ENCODE measurements at places on chromosomes 3 and 15.

GRCh38 chr15:82602195-82602594 lies 45.0 kb downstream of the CPEB1 start:
- no peak for DNase-seq

- peak; percentile 46 for DNase-seq
Measured at GRCh38 chr15:70605606-70606410, 157.6 kb downstream of the UACA start.

- no peak for DNase-seq
Measured at GRCh38 chr15:29942143-29942542, 119.9 kb upstream of the TJP1 start.

GRCh38 chr15:56042498-56042897 lies 49.1 kb upstream of the NEDD4 start:
- no peak for DNase-seq

DNA sequence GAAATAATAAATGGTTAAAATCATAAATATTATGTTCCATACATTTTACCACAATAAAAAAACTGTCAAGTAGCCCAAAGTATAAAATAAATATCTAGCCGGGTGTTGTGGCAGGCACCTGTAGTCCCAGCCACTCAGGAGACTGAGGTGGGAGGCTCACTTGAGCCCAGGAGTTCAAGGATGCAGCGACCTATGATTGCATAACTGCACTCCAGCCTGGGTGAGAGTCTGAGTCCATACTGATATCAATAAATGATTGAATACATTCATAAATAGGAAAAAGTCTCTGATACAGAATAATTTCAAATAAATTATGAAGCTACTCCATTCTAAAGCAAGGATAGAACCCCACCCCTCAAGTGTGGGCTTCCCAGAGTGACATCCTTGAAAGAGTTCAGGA lies 68.5 kb upstream of the GATA2 start:
- no peak for DNase-seq

GRCh38 chr15:73688455-73688854 lies 4.3 kb downstream of the CD276 start:
- no peak for DNase-seq

- no peak for DNase-seq
Measured at GRCh38 chr15:70095408-70096214, 2.1 kb downstream of the TLE3 start.

DNA sequence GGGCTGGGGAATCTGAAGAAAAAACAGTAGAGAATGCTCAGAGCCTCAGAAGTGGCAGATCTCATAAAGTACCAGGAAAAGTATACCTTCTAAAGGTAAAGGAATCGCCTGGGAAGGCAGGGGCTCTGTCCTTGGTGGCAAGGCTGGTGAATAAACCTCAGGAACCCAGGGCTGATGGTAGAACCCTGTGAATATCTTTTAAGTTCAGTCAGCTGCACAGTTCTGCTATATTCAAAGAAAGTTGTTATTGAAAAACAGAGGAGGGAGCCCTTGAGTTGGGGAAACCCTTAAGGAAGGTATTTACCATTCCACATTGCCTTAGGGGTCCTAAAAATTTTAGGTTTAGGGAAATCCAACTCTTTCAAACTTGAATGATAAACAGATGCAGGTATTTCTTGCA lies 31.2 kb downstream of the ZPLD1 start:
- DNase-seq: no peak

DNA sequence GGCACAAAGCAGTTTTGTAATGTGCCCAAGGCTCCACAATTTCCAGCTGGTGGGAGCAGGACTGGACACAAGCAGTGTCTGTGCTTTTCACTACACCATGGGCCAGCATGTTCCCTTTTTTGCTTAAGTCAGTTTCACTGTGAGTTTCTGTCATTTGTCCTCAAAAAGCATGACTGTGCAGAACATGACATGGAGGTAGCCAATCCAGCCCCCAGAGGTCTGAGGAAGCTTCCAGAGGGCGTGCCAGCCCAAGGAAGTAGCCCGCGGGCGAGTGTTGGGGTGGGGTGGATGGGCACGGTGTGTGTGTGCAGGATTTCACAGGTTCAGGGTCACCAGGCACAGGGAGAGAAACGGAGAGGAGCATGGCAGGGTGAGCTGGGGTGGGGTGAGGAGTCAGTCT lies 8.0 kb upstream of the EEFSEC start:
- no peak for DNase-seq

- no peak for DNase-seq
Measured at GRCh38 chr15:59245559-59245958, 38.9 kb downstream of the LDHAL6B start.

DNA sequence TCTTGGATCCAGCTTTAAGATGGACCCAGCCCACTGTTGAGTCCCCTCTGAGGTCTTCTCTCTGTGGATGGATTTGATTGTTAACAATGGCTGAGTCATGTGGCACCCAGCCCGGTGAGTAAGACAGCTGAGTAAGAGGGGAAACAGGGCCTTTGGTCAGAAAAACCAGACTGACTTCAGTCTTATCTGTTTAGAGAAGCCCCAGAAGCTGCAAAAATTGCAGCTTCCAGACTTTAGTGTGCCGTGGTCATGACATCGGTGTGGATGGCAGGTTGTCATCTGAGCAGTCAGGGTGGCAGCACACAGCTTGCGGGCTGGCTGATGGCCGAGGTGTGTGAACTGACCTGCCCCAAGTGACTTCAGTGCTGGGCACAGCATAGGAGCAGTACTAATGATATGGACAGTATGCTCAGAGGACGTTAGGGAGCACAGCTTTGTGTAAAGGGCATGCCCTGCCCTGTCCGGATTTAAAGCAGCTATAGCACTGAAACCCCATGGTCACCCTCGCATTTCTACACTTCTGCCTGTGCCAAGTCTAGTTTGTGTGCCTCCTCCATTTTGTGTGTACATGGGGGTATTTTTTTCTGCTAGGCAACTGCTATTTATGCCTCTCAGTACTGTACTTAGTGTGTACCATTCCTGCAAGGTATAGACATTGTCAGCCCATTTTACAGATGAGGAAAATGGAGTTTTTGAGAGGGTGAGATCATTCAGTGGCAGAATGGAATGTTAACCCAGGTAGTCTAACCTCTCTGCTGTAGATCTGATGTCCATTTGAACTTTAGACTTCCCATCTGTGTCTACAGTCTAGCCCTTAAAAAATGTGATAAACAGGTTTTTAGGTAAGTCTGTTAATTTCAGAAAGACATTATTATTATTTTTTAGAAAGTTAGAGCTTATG lies 44.4 kb downstream of the FLNB start:
- DNase-seq: peak; percentile 91

- no peak for DNase-seq
Measured at GRCh38 chr15:58842713-58843396, 71.8 kb downstream of the MINDY2 start.

- DNase-seq: no peak
Measured at GRCh38 chr3:114179575-114179974, 723 bp upstream of the DRD3 start.

- DNase-seq: no peak
Measured at GRCh38 chr15:64698823-64699222, 76.6 kb downstream of the RBPMS2 start.

- no peak for DNase-seq
Measured at GRCh38 chr3:10706156-10706739, 109.8 kb upstream of the SLC6A11 start.

- DNase-seq: no peak
Measured at GRCh38 chr15:68830141-68830785, 9.6 kb upstream of the ANP32A start.

- no peak for DNase-seq
Measured at GRCh38 chr3:152834776-152835600, at the start of gene P2RY1. Gene P2RY1 (plus strand): TSS chr3:152835131. CDS start chr3:152835783, 652 bp downstream.

- no peak for DNase-seq
Measured at GRCh38 chr15:85756411-85757072, 38.2 kb downstream of the KLHL25 start.

DNA sequence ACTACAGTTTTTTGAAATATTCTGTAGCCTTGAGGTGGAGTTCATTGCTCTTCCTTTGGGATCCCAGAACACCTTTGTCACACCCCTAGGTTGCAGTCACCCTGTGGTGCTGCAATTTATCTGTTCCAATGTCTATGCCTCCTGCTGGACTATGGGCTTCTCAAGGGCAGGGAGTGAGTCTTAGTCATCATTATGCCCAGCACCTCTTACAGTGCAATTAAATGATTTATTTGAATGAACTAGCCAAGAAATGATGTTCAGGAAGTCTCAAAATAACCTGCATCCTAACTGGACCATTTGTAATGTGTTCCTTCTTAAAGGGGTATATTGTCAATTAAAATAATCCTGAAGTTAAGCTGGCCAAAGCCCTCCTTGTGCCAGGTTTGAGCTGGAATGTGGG lies 28.5 kb downstream of the SHC4 start:
- no peak for DNase-seq

DNA sequence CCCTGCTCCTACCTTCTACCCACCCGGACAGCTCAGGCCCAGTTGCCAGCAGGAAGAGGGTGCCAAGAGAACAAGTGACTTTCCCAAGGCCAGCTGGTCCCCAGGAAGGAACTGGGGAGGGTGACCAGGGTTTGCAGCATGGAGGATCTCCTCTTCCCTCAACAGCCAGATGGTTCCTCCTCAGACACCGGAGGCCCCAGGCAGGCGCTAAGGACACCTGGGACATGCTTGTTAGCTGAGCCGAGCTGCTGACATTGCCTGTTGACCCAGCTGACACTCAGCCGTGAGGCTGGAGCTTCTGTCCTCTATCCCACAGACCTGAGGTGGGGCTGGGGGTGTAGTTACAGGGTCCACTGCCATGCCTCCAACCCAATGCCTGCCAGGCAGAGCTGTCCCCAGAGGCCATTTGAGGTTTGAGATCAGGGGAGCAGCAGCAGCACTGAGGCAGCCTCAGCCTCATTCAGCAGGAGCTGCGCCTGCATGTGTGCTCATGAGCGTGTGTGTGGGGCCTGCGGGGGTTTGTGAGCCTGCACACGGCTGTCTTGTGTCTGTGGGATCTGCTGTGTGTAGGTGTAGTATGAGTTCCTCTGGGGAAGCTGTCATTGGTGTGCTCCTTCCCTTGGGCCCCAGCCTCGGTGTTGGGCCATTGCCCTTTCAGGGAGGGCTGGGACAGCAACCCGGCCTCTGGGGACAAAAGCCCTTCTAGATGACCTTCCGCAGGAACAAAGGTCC lies 7.1 kb downstream of the CPLX3 start:
- DNase-seq: no peak

DNA sequence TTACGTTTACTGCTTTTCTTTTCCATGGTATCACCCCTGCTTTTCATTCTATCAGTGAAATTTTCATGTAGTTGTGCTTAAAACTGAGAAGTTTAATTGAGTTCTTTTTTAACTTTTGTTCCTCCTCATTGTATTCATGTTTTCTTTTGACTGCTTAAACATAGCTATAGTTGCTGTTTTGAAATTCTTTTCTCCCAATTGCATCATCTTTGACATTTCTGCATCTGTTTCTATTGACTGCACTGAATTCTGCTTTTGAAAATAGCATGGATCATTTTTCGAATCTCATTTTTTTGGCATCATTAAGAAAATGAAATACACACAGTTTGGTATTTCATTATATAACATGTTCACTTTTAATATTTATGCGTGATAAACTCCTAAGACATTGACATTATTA lies 694.9 kb downstream of the MECOM start:
- no peak for DNase-seq

- no peak for DNase-seq
Measured at GRCh38 chr15:45089712-45090373, 24.1 kb downstream of the DUOX2 start.

DNA sequence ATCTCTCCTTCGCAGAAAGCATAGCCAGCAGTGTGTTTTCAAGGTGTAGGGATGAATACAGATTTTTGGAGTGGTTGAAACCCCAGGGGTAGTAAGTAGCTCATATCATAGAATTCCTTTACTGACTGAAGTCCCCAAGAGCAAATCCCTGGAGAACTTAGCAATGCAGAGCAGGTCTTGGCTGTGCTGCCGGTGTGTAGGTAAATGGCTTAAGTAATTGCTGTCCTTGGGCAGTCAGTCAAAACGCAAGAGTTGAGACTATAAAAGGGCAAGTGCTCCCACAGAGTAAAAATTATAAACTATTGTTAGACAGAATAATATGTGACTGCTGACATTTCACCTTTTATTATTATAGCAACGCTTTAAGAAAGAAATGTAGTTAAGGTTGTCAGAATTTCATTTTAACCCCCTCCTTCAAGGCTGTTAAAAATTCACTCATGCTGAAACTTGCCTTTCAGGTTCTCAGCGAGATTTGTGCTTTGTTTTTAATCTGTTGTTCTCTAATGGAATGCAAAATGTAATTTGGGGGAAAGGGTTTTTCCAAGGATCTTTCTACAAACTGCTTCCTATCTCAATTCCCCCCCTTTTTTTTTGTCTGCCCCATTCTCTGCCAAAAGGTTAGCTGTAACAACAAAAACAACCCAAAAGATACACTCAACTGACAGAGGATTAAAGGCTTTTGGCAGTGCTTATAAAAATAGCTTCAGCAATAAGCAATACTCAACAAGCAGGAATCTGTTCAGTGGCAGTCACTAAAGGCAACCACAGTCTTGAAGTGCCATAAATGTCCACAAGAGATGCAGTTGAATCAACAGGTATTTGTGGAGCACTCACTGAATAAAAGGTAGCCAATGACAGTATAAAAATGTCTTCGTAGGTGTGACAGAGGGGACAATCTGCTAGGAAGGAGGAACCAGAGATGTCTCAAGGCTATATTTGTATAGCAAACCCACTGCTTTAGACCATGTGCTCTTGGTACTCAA lies 105.3 kb downstream of the THRB start:
- no peak for DNase-seq

DNA sequence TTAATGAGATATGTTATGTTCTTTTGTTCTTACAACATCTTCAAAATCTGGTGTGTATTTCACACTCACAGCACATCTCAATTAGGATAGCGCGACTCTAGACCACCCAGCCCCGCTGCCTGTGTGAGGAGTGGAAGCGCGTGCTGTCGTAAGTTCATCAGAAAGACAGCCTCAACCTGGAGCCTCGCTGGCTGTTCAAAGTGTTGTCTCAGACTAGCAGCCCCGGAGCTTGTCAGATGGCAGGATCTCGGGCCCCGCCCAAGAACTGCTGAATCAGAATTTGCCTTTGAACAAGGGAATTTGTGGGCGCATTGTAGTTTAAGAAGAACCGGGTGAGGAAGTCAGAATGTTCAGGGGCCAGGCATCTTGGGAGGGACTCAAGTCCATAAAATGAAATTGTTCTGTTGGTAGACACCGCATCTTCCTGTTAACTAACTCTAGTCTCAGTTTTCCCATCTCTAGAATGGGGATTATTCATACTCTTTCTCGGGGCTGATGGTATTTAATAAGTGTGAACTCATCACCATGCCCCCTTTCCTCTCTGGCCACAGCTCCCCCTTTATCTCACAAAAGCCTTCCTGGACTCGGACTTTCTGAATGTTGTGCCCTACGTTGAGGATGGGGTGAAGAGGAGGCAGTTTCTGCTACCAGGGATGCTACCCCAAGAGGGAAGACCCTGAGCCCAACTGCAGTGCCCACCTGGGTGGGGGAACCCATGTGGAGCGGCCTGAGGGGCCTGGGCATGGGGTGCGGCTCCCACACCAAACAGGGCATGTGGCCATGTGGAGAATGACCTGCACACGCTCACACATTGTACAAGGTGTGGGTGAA lies 40.4 kb downstream of the BHLHE40 start:
- no peak for DNase-seq

GRCh38 chr15:79442911-79443310 lies 10.8 kb downstream of the MINAR1 start:
- no peak for DNase-seq

Data from GM04504 (cell line).